Activated CD8-positive, alpha-beta memory T cell treated with anti-CD3 and anti-CD28 coated beads for 1 hour (primary cell): ENCODE measurements at places on chromosomes 4 and X.

DNA sequence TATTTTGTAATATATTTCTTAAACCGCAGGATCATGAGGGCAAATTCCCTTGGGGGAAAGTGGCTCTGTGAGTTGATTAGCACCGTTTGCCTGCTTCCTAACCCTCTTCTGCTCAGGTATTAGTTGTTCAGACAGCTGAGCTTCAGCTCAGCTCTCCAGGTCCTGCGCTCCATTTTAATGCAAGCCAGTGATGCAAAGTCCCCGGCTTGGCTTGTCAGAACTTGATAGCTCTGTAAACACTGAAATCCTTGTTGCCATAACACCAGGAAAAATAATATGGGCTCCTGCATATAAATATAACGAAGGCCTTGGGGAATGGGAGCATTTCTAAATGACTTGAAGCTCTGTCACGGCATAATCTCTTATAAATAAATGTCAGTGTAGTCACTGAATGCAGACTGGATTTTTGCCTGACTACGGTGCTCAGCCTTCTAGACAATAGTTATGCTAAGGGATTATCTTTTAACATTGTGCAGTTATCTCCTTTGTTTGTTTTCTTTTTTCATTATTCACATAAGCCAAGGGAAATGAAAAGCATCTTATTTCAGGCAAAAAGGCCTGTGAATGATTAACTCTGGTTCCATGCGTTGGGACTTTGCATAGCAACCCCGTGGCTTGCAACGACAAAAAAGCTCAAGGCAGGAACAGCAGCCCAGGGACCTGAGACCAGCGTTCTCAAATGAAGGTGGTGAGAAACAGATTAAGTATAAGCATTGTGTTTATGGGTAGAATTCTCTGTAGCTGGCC is 253.2 kb downstream of the SPRY1 start:
- DNase-seq = no peak

- DNase-seq = no peak
Measured at GRCh38 chr4:150679018-150679764, 97.2 kb downstream of the MAB21L2 start.

- no peak for DNase-seq
Measured at GRCh38 chr4:31106419-31106818, 386.2 kb downstream of the PCDH7 start.

- DNase-seq = no peak
Measured at GRCh38 chrX:11397680-11398079, 104.5 kb downstream of the AMELX start.

DNA sequence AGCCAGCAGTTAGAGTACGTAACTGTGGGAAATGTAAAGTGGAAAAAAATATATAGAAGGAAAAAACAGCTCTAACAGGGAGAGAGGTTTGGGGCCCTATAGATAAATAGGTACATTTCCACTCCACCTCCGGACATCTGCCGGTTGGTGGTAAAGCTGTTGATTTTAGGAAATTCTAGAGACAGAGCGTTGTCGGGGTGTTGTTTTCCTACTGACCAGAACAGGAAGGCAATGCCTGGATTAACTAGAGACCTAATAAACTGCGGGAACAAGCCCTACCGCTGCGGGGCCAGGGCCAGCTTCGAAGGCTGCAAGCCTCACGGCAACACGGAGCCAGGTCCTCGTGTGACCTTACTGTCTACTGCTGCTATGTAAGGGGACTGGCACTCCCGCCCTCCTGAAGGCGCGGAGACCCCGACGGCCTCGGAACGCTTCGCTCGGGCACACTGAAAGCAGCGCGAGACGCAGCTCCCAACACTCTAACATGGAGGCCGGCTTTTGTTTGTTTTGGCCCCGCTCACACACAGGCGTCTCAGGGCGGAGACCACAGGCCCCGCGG is 702 bp upstream of the CDKN2AIP start:
- no peak for DNase-seq

GRCh38 chr4:109861916-109862511 is 14.1 kb downstream of the LRIT3 start:
- DNase-seq = no peak

DNA sequence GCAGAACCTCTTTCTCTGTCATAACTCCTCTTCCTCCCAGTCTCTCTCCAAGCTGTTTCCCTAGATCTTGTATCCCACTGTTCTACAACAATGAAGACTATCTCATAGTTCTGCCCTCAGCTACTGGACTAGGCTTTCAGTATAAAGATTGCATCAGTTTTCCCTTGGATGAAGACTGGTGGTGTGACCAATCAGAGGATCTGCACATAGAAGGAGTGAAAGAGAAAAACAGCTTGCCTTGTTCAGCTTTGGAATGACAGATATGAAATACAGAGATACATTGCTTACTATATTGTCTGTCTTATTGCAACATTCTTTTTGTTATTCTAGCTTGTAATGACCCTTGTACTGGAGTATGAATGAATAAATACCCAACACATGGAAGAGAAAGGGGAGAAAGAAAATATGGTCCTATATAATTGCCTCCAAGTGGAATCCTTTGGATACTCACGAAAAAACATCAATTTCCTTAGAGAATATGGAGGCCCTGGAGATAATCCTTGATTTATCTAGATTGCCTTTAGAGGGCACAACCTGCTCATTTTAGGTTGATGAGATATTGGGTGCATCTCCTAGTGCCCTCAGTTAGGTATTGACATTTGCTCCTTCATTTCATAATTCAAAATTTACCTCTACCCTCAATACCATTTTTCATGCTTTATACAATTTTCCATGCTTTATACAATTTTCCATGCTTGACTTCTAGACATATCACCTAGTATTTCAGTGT is 395.8 kb downstream of the NAF1 start:
- no peak for DNase-seq

GRCh38 chr4:47703008-47703407 is 134.9 kb downstream of the CORIN start:
- DNase-seq = no peak

DNA sequence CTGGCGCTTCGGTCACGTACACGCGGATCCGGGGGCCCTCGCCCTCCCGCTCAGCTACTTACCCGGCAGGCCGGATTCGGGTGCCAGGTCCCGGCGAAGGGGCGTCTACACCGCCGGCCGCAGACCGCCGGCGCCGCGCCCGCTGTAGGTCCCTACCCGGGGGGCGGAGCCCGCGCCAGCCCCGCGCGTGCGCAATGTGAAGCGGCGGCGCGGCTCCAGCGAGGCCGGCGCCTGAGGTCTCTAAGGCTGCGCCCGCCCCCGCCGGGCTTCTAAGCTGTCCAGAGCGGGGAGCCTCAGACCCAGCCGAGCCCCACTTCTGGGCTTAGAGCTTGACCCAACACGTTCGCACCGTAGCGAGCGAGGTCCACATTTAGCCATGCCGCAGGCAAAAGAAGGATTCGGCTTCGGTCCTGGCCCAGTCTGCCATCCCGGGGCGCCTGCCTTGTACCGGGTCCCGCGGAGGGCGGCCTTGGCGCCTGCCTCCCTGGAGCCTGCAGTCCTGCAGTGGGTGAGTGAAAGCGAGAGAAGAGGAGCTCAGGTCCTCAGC is at the start of gene ZNF518B:
Gene ZNF518B, minus strand, starts transcription at position 172 of the 547 bp plus-strand sequence. CDS start 11,098 bp downstream, outside the sequence.
- DNase-seq = peak; percentile 70

GRCh38 chr4:91127831-91128230 is 1000.6 kb downstream of the CCSER1 start:
- DNase-seq = no peak

- no peak for DNase-seq
Measured at GRCh38 chrX:153029875-153030274, 26.4 kb upstream of the PNMA3 start.
